ENCODE measurements at places on chromosomes 4 and X.
A peak's percentile ranks its signal among the peaks of the same experiment; 100 is the strongest.

- DNase-seq = no peak
These were observed 4.3 kb upstream of the SHROOM2 start for GRCh38 chrX:9781941-9782340.

GRCh38 chr4:38661371-38661770 lies 2.6 kb upstream of the KLF3 start:
- no peak for DNase-seq

DNA sequence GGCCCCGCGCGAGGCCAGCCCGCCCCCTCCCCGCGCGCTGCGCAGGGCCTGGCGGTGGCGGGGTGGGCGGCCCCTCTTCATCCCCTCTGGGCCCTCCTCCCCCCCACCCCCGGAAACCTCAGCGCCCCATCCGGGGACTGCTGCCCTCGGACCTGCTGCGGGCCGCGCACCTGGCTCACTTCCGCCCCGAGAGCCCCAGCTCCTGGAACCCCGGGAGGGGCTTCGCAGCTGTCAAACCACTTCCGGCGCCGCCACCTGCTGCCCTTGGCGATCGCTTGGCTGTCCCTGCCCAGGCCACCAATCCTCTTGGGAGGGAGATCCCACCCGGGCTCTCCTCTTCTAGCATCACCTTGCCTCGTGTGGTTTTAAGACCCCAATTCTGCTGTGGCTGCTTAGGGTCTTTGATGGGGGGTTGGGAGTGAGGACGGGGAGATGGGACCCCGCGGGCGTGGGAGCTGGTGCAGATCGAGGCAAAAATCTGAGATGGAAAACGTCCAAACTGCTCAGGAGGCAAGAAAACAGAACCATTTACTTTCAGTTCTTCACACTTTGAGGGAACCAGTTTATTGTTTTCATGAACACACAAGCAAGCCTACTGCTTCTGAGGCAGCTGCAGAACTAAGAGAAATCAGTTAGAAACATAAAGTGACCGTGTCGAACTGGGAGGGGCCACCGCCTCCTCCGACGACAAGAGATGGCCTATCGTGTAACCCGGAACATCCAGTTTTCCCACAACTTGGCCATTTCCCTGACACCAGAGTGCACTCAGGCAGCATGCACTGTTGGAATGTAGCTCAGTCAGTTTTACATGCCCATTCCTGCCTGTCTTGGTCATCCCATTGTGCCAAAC lies 754 bp downstream of the MTMR1 start:
- DNase-seq = no peak

- no peak for DNase-seq
These were observed 557.6 kb upstream of the DIPK2B start for GRCh38 chrX:45758319-45758718.

DNA sequence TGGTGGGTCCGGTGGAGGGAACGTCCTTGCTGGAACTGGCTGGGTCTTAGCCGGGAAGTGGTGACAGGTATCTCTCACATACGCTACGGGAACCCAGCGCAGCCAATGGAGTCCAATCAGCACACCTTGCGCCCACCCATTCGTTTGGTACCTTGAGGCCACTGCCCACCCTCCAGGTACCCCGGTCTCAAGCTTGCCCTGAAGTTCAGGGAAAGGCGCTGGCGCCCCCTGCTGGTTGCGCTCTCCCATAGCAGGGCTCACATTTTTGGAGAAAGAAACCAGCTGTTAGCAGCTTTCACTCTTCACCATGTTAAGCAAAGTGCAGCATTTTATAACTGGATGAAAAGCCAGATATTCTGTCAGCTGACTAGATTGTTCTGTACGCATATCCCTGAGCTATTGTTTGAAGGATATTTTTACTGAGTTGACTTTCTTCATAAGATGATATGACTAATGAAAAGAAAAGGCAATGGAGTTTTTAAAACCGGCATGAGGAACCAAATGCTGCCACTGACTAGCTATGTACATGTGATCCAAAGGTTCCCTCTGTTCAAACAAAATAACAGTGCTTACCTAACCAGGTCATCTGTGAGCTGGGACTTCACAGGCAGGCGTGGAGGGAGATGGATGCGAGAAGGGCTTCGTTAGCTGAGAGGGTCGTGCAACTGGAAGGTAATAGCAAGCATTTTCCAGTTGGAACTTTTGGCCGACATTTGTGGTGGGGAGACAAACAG lies 43.7 kb downstream of the OTOP1 start:
- DNase-seq = no peak

- DNase-seq = no peak
These were observed 111.2 kb upstream of the PLS3 start for GRCh38 chrX:115449742-115450141.

GRCh38 chr4:74904509-74905065 lies 28.3 kb upstream of the PARM1 start:
- no peak for DNase-seq

DNA sequence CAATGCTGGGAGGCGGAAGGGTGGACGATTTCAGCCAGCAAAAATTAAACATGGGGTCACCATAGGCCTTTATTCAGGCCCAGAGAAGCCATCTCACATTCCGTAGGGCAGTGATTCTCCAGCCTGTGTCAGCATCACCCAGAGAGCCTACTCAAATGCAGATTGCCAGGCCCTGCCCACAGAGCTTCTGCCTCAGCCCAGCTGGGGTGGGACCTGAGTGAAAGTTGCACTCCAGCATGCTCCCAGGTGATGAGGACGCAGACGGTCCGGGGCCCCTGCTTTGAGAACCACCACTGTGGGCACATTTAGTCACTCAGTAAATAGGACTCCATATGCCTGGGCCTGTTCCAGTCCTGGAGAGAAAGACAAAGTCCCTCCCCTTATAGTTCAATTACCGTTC lies 12.4 kb upstream of the C4orf50 start:
- DNase-seq = no peak

DNA sequence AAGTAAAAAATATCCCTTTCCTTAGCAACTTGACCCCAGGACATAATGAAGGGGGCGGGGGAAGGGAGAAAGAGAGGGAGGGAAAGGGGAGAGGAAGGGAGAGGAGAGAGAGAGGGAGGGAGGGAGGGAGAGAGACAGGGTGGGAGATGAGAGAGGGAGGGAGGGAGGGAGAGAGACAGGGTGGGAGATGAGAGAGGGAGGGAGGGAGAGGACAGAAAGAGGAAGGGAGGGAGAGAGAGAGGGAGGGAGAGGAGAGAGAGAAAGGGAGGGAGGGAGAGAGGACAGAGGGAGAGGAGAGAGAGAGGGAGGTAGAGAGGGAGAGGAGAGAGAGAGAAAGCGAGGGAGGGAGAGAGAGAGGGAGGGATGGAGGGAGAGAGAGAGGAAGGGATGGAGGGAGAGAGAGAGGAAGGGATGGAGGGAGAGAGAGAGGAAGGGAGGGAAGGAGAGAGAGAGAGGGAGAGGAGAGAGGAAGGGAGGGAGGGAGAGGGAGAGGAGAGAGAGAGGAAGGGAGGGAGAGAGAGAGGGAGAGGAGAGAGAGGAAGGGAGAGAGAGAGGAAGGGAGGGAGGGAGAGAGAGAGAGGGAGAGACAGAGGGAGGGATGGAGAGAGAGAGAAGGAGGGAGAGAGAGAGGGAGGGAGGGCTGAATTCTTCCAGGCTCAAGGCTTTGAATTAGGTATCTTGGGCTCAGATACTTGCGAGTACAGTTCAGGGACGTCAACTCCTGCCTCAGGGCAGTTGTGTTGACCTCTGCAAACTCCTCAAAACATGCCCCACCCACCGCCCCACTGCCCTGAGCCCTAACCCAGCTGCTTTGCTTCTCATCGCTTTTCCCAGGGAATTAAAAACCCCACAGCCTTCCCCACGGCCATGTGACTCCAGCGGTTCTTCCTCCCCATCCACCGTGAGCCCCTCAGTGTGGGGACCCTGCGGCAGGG lies 40.0 kb upstream of the ADRA2C start:
- DNase-seq = no peak

GRCh38 chr4:125231661-125232060 lies 83.1 kb upstream of the FAT4 start:
- DNase-seq = no peak

DNA sequence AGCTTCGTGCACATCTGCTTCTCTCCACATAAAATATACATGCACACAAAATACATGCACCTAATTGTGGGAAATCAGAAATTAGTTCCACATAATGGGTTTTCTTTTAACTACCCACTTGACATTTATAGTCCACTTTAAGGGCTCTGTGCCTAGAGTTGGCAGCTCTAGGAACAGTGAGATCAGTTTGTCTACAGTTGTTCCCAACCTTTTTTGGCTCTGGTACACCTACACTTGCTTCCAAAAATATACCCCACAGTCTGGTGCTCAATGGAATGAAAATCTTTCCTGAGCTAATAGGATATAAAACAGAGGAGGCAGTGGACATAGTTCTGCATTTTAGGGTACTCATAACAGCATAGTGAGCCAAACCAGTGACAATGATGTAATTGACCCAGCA lies 36.1 kb downstream of the HDAC8 start:
- no peak for DNase-seq

GRCh38 chrX:103376118-103376978 lies at the start of gene BEX3:
Gene BEX3, plus strand, starts transcription at chrX:103376538. Its CDS starts 984 bp downstream, at chrX:103377522.
- peak; percentile 0 for DNase-seq

GRCh38 chrX:44178274-44179053 lies 165.0 kb downstream of the EFHC2 start:
- no peak for DNase-seq

DNA sequence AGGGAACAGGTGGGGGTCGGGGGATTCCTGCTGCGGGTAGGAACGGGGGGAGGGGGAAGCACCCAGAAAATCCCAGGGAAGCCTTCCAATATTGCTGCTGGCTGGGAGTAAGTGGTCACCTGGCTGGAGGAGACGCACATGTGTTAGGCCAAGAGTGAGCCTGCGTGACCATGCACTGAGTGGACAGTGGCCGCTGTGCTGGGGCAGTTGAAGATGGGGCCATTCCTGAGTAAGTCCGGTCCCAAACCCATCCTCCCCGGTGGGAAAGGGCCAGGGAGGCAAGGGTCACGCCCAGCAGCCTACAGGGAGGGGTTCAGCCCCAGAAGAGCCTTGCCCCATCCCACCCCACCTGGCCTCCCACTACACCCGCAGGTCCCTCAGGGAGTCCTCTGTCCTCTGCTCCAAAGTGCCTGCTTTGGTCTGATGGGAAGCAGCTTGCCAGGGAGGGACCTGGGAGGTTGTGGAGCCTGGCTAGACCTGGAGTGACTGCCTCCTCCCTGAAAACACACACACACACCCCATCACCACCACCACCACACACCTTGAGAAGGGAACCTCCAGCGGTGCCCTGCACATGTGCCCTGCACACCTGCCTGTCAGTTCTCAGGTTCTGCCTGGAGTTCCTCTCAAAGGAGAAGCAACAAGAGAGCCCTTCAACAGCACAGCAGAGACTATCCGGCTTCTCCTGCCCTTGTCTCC lies 6.1 kb downstream of the L1CAM start:
- DNase-seq = no peak

DNA sequence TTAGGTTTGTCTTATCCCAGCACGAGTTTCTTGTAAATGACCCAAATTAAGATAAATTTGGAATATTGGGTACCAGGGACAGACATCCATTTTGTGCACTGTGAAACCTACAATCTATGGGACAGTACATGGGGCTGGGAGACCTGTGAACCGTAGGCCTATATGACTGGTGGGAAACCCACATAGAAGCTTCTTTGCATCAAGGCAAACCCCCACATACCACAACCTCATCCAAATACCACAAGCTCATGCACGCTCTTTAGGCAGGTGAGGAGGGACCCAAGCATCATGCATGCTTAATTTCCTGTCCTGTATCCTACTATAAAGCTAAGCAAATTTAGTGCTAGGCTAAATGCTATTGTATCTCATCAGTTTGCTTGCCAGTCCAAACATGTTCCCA lies 47.8 kb downstream of the NIPAL1 start:
- no peak for DNase-seq

DNA sequence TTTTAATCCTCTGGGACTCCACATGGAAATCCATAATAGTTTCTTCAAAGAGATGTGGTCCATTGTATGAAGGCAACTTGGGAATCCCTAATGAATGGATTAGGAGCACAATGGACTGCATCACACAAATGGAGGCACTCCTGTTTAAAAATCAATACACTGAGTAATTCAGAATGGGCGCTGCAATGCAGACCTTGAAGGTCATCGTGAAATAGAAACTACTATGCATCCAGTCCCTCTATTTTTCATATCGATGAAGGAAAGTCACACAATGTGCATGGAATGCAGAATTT lies 98.8 kb upstream of the EGFL6 start:
- no peak for DNase-seq

GRCh38 chr4:158523990-158524535 lies 2.4 kb downstream of the RXFP1 start:
- no peak for DNase-seq

GRCh38 chr4:7621252-7622035 lies 186.7 kb upstream of the PSAPL1 start:
- DNase-seq = no peak

DNA sequence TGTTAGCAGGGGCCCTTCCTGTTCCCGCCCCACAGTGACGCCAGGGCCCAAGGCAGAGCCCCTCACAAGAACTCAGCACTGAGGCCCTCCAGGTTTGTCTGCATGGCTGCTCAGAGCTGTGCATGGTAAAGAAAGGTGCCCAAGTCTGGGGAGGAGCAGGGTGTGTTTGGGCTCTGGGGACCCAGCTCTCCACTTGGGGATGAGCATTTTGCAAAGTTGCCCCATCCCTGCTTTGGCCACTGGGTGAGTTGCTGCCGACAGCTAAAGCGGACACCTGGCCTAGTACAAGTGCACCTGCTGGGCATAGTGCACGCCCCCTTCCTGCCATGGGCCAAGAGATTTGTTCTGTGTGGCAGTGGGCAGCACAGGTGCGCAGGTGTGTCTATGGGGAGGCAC lies 2.0 kb upstream of the MXD4 start:
- no peak for DNase-seq

GRCh38 chrX:96480081-96480480 lies 204.6 kb upstream of the DIAPH2 start:
- DNase-seq = no peak

DNA sequence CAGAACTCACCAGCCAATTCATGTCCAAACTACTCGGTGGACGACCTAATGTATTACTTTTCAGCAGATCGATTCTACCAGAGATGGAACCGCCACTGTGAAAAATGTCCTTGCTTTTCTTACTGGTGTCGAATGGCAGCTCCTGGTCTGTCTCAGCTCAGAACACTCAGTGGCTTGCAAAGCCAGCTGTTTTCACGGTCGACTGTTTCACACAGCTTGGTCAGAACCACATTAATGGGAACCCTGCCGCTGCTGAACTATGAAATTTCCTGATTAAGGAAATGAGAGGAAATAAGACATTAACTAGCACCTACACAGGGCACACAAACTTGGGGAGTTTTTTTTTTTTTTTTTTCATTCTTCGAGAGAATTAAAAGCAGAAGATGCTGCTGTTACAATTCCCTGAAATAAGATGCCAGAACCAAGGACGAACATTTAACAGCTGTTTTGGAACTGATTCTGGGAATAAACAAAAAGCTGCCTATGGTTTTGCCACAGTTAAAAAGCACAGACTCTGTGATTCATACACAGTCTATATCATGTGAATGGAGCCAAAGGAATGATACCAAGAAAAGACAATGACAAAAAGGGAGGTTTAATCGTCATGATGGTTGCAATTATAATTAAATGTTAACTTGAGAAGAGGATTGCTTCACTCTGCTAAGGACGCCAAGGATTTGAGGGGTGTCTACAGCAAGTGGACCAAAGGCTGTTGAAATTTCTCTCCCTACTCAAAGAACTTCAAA lies 31.3 kb downstream of the SUPT20HL2 start:
- DNase-seq = no peak

- DNase-seq = peak; percentile 4
These were observed 1365.2 kb downstream of the STIM2 start for GRCh38 chr4:28225689-28226353.

GRCh38 chr4:45989775-45990174 lies 134.1 kb downstream of the GABRG1 start:
- DNase-seq = no peak

GRCh38 chrX:10103023-10103422 lies 53.8 kb upstream of the CLCN4 start:
- DNase-seq = no peak

All from nucleus accumbens (tissue), 56 donors.